ENCODE measurements at places on chromosomes 16 and 17. TPM values are rescaled to one million over a fixed set of nuclear protein-coding genes. Genes with fewer than 3 reads are reported as not detected.

DNA sequence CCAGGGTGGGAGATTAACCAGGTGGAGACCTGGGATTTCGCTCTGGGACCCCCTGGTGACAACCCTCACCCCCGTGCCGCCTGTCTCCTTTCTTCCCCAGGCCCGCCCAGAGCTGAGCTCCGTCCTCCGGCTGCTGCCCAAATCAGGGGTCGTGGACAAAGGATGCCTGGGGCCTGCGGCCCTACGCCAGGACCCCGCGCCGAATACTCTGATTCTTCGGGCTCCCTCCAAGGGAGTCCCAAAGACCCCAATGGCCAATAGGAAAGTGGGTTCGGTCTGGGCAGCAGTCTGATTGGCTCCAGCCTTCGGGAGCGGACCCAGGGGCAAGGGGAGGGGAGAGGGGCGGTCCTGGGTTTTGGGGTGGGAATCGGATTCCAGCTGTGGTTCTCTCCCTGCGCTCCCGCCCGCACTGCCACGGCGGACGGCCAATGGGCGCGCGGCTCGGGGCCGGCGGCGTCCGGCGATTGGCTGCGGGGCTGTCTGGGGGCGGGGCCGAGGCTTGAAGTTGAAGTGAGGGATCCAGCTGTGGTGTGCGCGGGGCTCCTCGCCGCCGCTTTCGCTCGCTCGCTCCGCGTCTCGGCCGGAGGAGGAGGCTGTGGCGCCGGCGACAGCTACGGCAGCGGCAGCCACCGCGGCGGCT lies at the start of gene CACNA1G:
Gene CACNA1G, plus strand, starts transcription at position 531 of the 640 bp plus-strand sequence. CDS start 745 bp downstream, outside the sequence.
- peak; percentile 94 for DNase-seq

The OR1F1 gene
- not detected for total RNA-seq

DNA sequence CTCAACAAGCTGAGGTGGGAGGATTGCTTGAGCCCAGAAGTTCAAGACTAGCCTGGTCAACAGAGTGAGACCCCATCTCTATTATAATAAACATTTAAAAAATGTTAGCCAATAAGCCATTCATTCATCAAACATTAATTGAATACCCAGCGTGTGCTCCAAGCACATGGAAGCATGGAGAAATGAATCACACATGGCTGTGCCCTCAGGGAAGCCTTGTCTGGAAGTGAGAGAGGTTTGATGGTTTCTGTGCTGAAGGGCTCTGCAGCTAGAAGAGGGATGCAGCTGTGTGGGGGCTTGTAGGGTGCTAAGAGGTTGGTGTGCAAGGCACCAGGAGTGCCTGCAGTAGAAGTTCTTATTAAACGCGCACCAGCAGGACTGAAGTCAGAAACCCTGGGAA lies 11.2 kb downstream of the CYB5D2 start:
- DNase-seq, result no peak

DNA sequence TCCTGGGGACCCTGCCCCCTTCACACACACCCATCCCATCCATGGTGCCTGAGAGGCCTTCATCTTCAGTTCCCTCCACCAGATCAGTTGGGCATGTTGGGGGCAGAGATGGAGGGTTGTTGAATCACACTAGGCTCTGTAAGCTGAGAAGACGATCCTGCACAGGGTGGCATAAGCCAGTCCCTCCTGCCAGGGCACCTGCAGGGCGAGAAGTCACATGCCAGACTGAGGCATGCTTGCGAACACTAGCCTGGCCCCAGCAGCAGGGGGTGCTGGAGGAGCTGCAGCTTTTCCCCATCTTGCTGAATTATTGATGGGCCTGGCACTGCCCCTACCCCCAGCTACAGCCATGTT lies 6.1 kb upstream of the TBX2 start:
- DNase-seq, result no peak

The KDM8 gene
- total RNA-seq, result 2.9 TPM

The DNASE1L2 gene
- total RNA-seq, result 0.83 TPM

DNA sequence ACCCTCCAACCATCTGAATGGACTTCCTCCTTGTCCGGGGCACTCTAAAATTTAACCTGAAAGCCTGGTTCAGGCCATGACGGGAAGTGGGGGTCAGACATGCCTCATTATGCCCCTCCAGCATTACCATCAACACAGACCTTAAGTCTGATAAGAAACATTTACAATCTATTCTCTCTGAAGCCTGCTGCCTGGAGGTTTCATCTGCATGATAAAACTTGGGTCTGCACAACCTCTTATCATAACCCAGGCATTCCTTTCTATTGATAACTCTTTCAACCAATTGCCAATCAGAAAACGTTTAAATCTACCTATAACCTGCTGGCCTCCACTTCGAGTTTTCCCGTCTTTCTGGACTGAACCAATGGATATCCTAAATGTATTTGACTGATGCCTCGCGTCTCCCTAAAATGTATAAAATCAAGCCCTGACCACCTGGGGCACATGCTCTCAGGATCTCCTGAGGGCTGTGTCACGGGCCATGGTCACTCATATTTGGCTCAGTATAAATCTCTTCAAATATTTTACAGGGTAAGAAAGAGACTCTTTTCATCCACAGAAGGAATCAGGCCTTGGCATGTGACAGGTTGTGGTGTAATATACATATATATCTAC lies 45.6 kb downstream of the LYRM1 start:
- no peak for DNase-seq

DNA sequence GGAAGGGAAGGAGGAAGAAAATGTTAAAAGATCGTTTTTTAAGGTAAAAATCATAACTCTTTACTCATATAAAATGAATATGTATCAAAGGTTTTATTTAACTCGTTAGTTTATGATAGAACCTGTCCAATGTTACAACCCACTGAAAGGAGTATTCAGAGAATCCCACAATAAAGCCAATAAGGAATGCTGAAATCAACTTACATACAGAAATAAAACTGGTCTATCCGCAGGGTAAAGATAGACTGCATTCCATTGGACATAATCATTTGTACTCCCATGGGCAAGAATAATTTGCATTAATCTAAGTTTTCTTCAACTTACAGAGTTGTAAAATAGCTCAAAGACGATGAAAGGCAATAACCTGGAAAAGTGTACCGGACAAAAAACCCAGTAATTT lies 17.9 kb upstream of the BEAN1 start:
- no peak for DNase-seq

DNA sequence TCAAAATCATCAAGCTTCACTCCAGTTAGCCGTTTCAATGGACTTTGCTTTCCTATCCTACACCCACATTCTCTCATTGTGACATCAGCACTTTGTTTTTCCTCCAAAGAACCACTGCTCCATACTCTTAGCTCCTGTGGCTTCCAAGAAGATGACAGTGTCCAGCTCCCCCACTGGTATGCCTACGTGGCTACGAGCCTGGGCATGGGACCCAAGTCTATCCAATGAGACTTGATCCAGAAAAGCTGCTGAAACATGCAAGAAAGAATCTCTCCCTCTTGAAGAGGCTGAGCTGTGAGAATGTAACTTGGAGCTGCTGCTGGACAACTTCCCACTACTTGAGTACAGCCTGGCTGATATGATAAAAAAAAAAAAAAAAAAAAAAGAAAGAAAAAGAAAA lies 9.4 kb downstream of the TOX3 start:
- DNase-seq, result no peak

The SPNS2 gene
- 7.2 TPM for total RNA-seq

DNA sequence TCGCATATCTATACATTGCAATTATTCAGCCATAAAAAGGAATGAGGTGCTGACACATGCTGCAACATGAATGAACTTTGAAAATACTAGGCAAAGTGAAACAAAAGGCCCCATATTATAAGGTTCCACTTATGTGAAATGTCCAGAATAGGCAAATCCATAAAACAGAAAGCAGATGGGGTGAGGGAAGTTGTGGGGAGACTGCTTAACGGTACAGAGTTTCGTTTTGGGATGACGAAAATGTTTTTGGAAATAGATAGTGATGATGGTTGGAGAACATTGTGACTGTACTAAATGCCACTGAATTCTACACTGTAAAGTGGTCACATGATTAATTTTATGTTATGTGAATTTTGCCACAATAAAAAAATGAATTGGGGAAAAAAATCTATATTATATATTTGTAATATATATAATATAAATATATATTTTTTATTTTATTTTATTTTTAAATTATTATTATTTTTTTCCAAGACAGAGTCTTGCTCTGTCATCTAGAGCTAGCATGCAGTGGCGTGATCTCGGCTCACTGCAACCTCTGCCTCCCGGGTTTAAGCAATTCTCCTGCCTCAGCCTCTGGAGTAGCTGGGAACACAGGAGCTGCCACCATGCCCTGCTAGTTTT lies 4.2 kb upstream of the GNA13 start:
- no peak for DNase-seq

- no peak for DNase-seq
Observed at GRCh38 chr17:69857412-69857835, 217.6 kb upstream of the KCNJ16 start.

The FBXO39 gene
- total RNA-seq, result not detected

DNA sequence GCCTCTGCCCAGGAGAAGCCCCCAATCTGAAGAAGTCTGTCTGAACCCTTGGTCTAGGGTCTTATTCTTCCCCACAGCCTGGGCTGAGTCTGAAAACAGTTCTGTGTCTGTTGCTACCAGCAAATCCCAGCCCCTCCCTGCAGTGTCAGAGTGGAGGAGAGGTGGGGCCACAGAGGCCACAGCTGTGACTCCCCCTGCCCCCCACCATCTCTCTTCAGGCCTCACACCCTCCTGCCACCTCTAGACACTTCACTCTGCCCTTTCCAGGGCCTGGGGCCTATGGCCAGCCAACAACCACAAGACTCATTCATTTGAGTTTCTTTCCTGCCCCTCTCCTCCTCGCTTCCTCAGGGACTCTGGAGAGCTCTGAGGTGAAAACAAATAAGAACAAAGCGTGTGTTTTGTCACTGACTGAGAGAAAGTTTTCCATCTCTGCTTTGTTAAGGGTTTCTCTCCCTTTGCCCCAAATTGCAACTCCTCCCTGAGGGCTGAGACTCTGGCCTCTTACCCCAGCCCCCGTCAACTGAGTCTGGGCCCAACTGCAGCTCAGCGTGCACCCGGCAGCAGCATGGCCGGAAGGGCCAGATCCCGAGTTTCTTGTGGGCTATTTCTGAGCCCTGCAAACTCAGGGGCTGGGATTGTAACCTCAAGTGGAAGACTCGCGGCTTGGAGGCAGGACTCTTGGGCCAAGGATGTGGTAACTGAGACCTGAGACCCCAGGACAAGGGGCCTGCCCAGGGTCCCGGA lies 13.2 kb downstream of the C17orf50 start:
- DNase-seq, result no peak

DNA sequence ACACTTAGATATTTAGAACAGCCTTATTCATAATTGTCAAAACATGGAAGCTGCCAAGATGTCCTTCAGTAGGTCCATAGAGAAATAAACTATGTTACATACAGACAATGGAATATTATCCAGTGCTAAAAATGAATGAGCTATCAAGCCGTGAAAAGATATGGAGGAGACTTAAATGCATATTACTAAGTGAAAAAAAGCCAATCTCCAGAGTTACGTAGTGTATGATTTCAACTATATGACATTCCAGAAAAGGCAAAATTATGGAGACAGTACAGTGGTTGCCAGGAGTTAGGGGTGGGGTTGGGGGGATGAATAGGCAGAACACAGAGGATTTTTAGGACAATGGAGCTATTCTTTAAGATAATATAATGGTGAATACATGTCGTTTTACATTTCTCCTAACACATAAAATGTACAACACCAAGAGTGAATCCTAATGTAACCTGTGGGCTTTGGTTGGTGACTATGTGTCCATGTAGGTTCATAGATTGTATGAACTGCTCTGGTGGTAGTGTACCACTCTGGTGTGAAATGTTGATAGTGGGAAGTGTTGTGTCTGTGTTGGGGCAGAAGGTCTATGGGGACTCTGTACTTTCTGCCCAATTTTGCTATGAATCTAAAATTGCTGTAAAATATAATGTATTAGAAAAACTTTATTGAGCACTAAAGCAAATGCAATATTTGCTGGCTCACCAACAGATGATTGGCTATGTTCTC lies 122.6 kb downstream of the USP22 start:
- no peak for DNase-seq

The CPHXL2 gene
- total RNA-seq, result not detected

The CLEC3A gene
- total RNA-seq, result not detected

Measured in right atrium auricular region (tissue), 2 donors.